Vagina (tissue), 2 donors: ENCODE measurements at places on chromosomes 16 and 17.

GRCh38 chr17:49406421-49407061 lies 8.1 kb downstream of the PHB1 start:
- H3K4me1 ChIP-seq, result peaks cover 5% of the 10 kb centered on the region
- H3K27ac ChIP-seq, result no peak overlapping the region
- no peaks in the 10 kb centered on the region for H3K27me3 ChIP-seq
- H3K4me3 ChIP-seq, result no peak overlapping the region
- H3K36me3 ChIP-seq, result no peaks in the 10 kb centered on the region

DNA sequence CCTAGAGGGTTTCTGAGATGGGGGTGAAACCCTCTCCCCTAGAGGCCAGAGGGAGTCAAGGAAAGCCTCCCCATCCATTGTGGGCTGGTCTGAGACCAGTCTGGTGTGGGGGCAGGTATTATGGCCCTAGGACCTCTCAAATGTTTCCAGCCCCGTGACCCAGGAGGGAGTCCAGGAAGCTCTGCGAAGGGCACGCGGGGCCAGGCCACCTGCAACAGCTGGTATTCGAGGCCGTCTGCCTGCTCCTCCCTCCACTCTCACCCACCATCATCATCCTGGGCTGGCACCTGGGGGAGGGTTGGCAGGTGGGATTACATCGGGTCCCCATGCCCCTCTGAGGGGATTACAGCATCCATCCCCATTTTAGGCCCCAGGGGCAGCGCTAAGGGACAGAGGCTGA lies 38.1 kb upstream of the DLX4 start:
- no peak overlapping the region for H3K4me3 ChIP-seq
- peaks cover 6% of the 10 kb centered on the region for H3K4me1 ChIP-seq
- no peaks in the 10 kb centered on the region for H3K36me3 ChIP-seq
- no peaks in the 10 kb centered on the region for H3K27me3 ChIP-seq

GRCh38 chr16:49952386-49952785 lies 72.6 kb upstream of the CNEP1R1 start:
- H3K27me3 ChIP-seq, result no peaks in the 10 kb centered on the region
- no peak overlapping the region for H3K4me3 ChIP-seq
- H3K27ac ChIP-seq, result no peak overlapping the region
- DNase-seq, result no peak

DNA sequence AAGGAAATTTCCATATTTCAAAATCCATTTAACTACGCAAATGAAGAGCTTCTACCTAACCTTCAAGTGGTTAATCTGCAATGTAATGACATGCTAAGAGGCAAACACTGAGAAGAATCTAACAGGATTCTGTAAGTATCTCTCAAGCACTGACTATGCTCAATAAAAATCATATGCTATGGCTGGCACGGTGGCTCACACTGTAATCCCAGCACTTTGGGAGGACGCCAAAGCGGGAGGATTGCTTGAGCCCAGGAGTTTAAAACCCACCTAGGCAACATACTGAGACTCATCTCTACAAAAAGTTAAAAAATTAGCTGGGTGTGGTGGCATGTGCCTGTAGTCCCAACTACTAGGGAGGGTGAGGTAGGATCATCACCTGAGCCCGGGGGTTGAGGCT lies 32.7 kb downstream of the GNA13 start:
- H3K36me3 ChIP-seq, result no peaks in the 10 kb centered on the region
- peaks cover 83% of the 10 kb centered on the region for H3K4me1 ChIP-seq
- DNase-seq, result no peak
- peak overlapping the region; percentile 35 for H3K27ac ChIP-seq

DNA sequence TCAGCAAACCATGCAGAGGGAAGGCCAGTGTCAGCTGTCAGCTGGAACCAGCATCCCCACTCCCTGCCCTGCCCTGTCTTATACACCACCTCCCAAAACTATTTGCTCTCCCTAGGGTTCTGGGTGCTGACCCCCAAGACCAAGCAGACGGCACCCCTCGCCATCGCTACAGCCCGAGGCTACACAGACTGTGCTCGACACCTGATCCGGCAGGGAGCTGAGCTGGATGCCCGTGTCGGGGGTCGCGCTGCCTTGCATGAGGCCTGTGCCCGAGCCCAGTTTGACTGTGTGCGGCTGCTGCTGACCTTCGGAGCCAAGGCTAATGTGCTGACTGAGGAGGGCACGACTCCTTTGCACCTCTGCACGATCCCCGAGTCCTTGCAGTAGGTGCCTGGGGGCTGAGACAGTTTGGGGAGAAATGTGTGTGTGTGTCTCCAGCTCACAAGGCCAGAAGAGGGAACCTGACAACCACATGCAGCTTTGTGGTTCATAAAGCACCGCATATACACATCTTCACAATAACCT lies 1.5 kb downstream of the ASB16 start:
- peak; percentile 82 for DNase-seq
- peaks cover 9% of the 10 kb centered on the region for H3K4me1 ChIP-seq
- no peak overlapping the region for H3K27ac ChIP-seq
- no peak overlapping the region for H3K4me3 ChIP-seq
